Right renal pelvis (tissue), 4 donors: ENCODE measurements at places on chromosomes 6 and 20. TPM values are rescaled to one million over a fixed set of nuclear protein-coding genes. Genes with fewer than 3 reads are reported as not detected.

- no peak for DNase-seq
These were observed 96.3 kb upstream of the QKI start for GRCh38 chr6:163318071-163318786.

Gene CST7
- polyA plus RNA-seq = 0.61 TPM

- DNase-seq = no peak
These were observed 150.3 kb downstream of the MBOAT1 start for GRCh38 chr6:20061952-20062351.

GRCh38 chr6:156602066-156602385 lies 175.2 kb upstream of the ARID1B start:
- DNase-seq = no peak

Gene PTCHD4
- 1.8 TPM for polyA plus RNA-seq

Gene PNPLA1
- polyA plus RNA-seq = 2.5 TPM

Gene RAD21L1
- not detected for polyA plus RNA-seq

DNA sequence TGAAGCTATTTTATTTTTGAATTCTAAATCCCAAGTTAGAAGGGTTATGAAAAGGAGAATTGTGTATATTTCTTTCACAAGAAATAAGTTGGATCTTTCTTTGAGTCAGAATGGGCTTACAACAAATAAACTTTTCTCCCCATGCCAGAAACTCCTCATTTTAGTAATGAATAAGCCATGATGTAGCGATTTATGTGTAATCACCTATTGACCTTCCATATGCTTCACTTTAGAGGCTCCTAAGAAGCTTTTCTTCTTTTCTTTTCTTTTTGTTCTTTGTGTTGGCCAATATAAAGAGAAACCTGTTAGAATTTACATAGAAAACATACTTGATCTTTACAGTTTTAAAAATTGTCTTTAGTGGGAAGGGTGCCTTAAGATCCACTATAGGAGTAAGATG lies 370.2 kb downstream of the UTRN start:
- no peak for DNase-seq

GRCh38 chr6:90483116-90483839 lies 103.6 kb downstream of the MAP3K7 start:
- no peak for DNase-seq

DNA sequence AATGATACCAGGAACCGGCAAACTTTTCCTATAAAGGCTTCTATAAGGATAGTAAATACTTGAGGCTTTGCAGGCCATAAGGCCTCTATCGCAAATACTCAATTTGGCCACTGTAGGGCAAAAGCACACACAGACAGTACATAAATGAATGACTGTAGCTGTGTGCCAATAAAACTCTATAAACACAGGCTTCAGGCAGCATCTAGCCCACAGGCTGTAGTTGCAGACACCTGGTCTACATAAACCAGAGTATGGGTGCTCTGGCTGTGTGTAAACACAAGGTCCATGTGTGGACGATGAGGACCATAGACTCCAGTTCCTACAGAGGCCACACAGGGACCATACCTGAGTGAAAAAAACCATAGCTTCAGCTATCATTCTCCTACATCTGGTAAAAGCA lies 52.2 kb downstream of the ZMYND8 start:
- no peak for DNase-seq

DNA sequence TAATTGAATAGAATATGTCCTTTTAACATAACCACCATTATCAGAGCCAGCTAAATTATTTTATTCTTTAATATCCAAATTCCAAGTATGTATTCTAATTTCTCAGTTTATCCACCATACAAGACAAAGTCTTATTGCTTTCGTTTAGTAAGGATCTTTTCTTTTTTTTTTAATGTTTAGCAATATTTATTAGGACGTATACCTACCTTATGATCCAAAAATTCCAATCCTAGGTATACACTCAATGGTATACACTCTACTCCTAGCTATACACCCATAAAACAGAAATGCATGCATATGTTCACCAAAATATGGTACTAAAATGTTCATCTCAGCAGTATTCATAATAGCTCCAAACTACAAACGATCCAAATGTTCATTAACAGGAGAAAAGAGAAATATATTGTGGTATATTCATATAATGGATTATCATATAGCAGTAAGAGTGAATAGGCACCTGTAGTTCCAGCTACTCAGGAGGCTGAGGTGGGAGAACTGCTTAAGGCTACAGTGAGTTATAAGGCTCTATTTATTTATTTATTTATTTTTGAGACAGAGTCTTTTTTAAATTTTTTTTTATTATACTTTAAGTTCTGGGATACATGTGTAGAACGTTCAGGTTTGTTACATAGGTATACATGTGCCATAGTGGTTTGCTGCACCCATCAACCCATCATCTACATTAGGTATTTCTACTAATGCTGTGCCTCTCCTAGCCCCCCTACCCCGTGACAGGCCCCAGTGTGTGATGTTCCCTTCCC lies 17.3 kb downstream of the TNFAIP3 start:
- no peak for DNase-seq

- DNase-seq = no peak
These were observed 277.7 kb upstream of the JARID2 start for GRCh38 chr6:14968056-14968637.

DNA sequence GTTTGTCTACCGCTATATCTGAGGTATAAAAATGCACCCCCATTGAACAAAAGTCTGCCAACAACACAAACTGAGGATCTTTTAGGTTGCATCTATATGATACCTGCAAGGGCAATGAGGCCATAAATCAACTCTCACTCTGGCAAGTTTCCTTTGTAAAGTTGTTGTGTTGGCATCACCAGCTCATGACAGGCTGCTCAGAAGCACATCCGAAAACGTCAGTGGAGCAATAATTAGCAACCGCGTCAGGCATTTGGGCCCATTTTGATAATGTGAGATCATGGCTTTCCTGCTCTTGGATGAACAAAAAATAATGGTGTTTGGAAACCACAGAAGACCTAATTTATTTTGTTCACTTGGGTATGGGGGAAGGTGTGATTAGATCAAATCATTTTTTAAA lies 12.0 kb upstream of the SLC22A3 start:
- no peak for DNase-seq

DNA sequence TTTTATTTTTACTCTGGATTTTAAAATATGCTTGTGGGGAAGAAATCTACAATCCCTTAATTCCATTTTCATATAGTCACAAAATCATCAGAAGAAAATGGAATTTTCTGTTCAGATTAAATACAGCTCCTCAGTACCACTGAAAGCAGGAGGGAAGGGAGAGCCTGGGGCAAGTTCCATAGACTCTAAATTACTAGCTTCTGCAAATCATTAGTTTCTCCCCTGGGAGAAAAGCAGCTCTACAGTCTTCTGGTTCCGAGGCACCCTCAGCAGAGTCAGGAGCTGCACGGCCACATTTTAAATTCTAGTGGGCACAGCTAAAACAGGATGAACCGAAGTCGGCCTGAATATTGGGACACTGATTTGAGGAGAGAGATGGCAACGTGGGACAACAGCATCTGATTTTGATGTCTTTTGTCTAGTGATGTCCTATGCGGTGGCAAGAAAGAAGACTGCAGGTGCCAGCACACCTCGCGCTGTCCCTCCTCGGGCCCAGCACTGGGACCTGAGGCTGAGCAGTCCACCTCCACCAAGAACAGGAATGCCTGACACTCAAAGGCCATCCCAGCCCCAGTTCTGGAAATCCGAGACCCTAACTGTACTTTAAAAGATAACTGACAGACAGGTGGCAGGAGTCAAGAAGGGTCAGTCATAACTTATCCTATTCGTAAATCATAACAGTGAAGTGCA lies 90.7 kb downstream of the FOXC1 start:
- DNase-seq = no peak

GRCh38 chr6:17015144-17015543 lies 86.7 kb upstream of the STMND1 start:
- no peak for DNase-seq

DNA sequence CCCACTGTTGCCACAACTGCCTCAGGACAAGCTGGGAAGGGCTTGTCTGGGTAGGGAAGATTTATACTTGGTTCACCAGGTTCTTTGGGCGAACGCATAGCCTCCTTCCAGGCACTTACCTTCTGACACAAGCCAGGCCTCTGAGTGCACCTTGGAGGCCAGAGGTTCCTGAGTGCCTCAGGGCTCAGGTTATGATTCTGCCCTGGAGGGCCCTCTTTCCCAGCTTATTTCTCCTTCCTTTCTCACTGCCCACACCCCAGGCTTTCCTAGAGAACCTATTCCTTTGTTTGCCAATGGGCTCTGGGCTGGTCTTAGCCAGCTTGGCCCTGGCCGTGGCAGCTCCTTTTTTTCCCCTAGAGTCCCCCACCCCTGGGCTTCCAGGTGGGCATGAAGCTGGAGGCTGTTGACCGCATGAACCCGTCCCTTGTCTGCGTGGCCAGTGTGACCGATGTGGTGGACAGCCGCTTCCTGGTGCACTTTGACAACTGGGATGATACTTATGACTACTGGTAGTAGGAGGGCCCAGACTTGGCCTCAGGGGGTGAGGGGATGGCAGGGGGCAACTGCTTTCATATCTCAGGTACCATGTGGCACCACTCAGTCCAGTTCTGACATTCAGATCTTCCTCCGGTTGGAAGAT lies 25.0 kb downstream of the L3MBTL1 start:
- DNase-seq = no peak

DNA sequence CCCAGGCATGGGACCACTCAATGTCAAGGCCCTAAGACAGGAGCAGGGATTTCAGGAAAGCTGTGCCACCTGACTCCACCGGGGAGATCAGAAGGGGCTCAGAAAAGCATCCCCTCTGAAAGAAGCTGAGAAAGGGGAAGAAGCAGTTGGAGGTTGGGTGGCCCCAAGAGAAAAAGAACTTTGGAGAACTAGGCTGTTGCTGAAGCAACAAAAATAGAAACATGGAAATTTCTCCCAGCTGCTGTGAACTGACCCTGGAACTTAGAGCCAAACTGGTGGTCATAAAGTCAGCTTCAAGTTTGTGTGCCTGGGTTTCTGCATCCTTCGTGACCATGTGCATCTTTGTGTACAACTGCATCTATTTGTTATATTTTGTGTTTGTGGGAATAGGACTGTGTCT lies 534.5 kb downstream of the MAFB start:
- no peak for DNase-seq

DNA sequence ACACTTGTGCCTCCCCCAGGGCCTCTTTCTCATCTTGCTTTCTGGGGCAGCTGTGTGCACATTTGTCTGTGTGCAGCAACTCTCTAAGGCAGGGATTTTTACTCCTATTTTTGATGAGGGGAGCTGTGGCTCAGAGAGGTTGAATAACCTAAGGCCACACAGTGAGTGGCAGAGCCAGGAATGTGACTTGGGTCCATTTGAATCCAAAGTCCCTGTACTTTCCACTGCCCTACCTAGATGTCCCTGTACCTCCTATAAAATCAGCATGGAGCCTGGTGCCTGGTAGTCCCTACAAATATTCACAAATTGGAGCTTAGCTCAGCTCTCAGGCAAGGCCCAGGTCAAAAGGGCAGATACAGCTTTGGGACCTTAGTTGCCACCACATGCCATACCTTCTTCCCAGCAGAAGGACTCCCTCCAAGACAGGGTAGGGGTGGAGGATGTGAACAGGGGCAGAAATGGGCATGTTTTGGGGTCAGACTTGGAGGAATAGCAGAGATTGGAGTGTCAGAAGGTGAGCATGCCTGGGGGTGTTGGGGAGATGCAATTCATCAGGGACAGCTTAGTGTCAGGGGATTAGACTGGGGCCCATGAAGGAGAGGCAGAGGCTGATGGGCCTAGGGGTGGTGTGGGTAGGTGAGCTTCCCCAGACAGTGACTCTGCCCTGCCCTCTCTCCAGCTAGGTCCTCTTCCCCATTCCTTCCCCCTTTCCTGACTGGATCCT lies 4.1 kb upstream of the VEGFA start:
- DNase-seq = no peak

- no peak for DNase-seq
These were observed 6.4 kb downstream of the RPS12 start for GRCh38 chr6:132820629-132821381.

Gene CFB
- polyA plus RNA-seq = 5.3 TPM

Gene EEF1A2
- 3.8 TPM for polyA plus RNA-seq

DNA sequence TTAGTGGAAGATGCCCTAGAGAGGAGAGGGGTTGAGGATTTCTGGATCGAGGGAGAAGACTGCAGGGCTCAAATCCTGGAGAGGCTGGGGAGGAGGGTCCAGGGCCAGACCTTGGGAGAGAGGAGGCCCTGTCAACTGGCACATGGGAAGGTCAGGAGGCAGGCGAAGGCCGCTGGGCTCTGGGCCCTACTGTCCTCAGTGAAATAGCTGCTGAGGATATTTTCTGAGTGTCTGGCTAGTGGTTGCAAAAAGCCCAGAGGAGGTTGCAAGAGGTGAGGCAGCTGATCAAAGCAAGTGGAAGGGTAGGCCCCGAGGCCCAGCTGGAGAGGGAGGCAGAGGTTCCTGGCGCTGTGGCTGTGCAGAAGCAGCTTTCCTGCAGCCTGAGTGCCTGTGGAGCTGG lies 103.4 kb upstream of the MLN start:
- DNase-seq = no peak

Gene PRDM13
- not detected for polyA plus RNA-seq

Gene DUSP22
- 22.2 TPM for polyA plus RNA-seq

Gene BTBD3
- polyA plus RNA-seq = 75.9 TPM

Gene GRM1
- 0.27 TPM for polyA plus RNA-seq

Gene PLEKHG1
- 38.8 TPM for polyA plus RNA-seq

GRCh38 chr6:41763470-41763869 lies 16.2 kb downstream of the FRS3 start:
- no peak for DNase-seq
